OCI-M1 (cell line): ENCODE measurements at places on chromosomes 4 and X.

GRCh38 chr4:108010167-108010566 is 20.5 kb downstream of the HADH start:
- no peak for DNase-seq

GRCh38 chr4:109592367-109592766 is 32.3 kb downstream of the MCUB start:
- no peak for DNase-seq

GRCh38 chr4:67918428-67918827 is 34.6 kb upstream of the TMPRSS11D start:
- peak; percentile 57 for DNase-seq

- DNase-seq = peak; percentile 52
These were observed 270.8 kb downstream of the GRIA3 start for GRCh38 chrX:123454712-123455431.

GRCh38 chrX:51494409-51494808 is 2.0 kb downstream of the NUDT11 start:
- DNase-seq = no peak
